Natural killer cell (primary cell): ENCODE measurements at places on chromosomes 7 and 10. TPM values are rescaled to one million over a fixed set of nuclear protein-coding genes. Genes with fewer than 3 reads are reported as not detected.

DNA sequence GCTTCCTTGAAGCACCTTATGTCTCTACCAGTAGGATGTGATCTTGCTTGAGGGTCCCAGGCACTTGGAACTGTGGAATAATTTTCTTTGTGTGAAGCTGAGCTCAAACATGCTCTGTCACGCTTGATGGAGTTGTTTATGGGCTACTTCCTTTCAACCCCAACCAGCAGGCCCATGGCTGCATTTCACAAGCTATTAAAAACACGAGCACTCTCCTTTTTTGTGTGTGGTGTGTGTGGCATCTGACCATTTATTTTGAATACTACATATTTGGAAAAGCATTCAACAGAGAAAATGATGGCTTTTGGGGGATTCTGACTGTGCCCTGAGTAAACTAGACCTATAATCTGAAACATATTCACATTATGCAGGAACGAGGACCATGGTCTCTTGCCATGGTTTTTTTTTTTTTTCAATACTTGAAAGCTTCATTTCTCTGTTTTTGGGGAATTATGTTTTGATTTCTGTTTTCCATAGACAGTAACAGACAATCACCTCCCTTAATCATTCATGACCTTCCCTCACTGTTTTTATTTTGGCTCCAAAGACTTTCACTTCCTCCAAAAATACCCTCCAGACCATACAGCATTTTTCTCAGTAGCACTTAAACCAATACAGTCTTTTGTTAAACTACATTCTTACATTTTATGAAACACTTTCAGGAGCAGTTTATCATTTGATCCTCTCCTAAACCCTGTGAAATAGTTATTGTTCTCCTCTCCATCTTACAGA is 233.6 kb upstream of the BMPER start:
- H3K4me3 ChIP-seq: no peak overlapping the region
- no peaks in the 10 kb centered on the region for H3K4me1 ChIP-seq

Gene TMEM120A
- total RNA-seq: 34.6 TPM

DNA sequence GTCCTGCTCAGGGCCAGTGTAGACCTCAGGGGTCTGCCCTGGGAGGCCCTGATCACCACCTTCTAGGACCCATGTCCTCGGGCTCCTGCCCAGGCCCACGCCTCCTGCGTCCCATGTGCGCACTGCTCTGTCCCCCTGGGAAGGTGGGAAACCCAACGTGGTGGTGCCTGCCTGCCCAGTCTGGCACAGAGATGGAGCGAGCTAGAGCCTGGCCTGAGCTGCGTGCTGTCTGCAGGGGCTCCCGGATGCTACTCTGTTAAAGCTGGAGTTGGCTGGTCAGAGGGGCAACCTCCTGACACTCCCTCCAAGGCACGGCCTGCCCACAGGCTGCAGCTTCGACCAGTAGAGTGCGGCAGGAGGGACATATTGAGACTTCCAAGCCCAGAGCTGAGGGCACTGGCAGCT is 171.7 kb downstream of the DNAJB6 start:
- no peak for DNase-seq
- peaks cover 6% of the 10 kb centered on the region for H3K27me3 ChIP-seq
- no peaks in the 10 kb centered on the region for H3K36me3 ChIP-seq
- peaks cover 2% of the 10 kb centered on the region for H3K4me1 ChIP-seq
- no peak overlapping the region for H3K27ac ChIP-seq
- H3K4me3 ChIP-seq: no peak overlapping the region

GRCh38 chr10:29795850-29796249 is 161.1 kb upstream of the SVIL start:
- no peaks in the 10 kb centered on the region for H3K27me3 ChIP-seq
- no peak overlapping the region for H3K4me3 ChIP-seq
- DNase-seq: no peak

Gene RBP4
- total RNA-seq: not detected

DNA sequence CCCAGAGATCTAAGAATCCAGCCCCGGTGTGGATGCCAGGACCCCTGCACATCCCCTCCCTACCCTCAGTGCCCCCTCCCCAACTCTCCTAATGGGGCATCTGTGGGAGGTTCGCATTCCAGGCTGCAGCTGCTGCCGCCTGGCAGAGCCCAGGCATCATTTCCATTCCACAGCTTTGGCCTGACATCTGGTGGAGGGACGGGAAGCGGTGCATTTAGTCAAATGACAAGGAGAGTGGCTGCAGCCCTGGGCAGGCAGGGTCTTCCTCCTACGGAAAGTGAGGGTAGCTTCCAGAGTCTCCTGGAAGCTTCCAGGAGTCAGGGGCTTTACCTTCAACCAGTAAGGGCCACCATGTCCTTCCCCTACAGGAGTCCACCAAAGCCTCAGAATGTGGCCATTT is 30.8 kb downstream of the PRLHR start:
- H3K4me1 ChIP-seq: no peaks in the 10 kb centered on the region
- H3K36me3 ChIP-seq: no peaks in the 10 kb centered on the region
- H3K27me3 ChIP-seq: no peaks in the 10 kb centered on the region
- H3K27ac ChIP-seq: no peak overlapping the region
- DNase-seq: no peak

DNA sequence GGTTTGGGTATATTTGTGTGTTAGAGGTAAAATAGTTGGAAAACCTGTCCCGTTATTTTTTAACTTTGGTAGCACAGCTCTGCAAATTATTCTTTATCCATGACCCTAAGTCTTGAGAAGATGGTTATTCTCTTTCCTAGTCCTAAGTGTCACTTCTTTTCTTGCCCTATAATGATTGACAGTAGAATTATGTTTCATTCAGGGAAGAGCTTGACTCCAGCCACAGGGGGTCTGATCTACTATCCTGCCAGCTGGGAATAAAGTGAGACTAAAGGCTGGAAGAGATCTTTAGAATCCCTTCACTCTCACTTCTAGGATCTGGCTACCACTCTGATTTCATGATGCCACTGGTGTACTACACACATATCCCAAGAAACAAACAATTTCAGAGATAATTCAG is 90.4 kb downstream of the PHTF2 start:
- H3K27me3 ChIP-seq: no peaks in the 10 kb centered on the region
- no peaks in the 10 kb centered on the region for H3K36me3 ChIP-seq
- no peak for DNase-seq
- no peak overlapping the region for H3K27ac ChIP-seq

- H3K27me3 ChIP-seq: no peaks in the 10 kb centered on the region
- H3K4me1 ChIP-seq: no peaks in the 10 kb centered on the region
- no peaks in the 10 kb centered on the region for H3K36me3 ChIP-seq
- H3K27ac ChIP-seq: no peak overlapping the region
Observed at GRCh38 chr7:138958391-138958956, 22.7 kb downstream of the KIAA1549 start.

Gene DOCK4
- 2.4 TPM for total RNA-seq

Gene NUTM2D
- 5.2 TPM for total RNA-seq

Gene PTCD1
- total RNA-seq: 5.3 TPM

DNA sequence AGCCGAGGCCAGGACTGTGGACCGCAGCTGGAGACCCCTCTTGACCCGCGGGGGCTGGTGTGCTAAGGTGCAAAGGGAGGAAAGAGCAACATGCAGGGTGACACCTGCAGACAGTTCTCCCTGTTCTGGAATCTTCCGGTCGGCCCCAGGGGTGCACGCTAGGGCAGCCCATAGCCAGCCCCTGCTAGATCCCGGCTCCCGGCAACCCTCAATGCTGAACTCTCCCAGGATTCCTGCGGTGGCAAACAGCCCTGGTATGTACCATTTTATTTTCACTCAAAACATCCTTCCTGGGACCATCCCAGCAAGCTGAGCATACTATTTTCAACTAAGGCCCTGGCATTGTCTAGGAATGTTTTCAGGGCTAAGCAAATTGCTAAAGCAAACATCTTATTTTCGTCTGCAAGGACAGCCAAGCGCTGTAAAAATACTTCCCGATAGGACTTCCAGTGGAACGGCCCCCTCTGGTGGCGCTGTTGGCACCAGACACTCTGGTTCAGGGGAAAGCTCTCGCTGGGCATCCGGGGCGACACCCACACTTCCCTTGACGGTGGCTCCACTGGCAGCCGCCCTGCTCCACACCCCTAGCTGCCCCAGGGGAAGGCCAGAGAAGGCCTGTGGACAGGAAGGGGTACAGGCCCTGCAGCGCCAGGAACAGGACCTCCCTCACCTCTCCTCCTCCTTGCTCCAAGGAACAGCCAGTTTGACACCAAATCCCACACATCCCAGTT is 99.4 kb downstream of the CTBP2 start:
- peaks cover 93% of the 10 kb centered on the region for H3K4me1 ChIP-seq
- DNase-seq: peak; percentile 54
- H3K27me3 ChIP-seq: no peaks in the 10 kb centered on the region
- no peak overlapping the region for H3K4me3 ChIP-seq
- no peak overlapping the region for H3K27ac ChIP-seq

DNA sequence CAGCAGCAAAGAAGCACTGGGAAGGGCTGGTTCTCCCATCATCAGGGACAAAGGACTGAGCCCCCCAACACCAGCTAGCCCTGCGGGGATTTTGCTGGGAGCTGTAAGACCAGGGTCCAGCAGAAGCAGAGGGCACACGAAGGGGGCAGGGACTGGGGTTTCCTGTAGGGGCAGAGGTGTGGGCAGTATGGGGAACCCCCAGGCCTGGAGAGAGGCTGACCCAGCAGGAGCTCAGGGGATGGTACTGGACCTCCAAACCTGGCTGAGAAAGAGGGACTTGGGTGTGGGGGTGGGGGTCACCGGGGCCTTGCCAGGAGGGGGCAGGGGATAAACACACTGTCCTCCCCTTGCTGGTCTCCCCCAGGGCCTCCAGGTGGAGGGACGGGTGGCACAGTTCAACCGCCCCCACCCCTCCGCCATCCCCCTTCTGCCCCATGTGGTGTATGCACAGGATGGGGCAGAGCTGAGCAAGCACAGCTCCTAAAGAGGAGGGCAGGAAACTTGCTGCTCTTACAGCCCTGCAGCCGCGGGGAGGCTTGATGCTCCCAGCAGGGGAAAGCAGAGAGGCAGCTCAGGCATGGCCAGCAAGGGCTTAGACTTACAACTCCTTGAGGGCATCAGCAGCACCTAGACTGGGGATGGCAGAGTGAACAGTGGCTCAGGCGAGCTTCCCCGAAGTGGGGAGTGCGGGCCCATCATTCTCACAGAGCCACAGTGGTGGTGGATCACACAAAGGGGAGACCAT is 12.4 kb upstream of the RET start:
- H3K27me3 ChIP-seq: no peaks in the 10 kb centered on the region
- no peaks in the 10 kb centered on the region for H3K36me3 ChIP-seq
- no peak overlapping the region for H3K27ac ChIP-seq
- DNase-seq: no peak
- H3K4me3 ChIP-seq: no peak overlapping the region

DNA sequence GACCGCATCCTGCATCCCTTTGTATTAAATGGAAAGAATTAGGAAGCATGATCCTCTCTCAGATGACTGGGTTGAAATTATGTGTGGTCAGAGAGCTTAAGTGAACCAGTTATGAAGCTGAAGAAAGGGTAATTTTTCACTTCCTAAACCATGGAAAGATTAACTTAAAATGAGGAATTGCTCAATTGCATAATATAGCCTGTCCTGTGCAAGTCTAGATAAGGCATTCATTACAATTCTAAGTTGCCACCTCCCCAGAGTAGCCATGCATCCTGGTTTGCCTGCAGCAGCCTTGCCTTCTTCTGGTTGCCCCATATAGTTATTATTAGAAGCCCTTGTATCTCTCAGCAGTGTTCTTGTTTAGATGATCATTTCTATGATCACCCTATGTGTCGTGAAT is 45.3 kb downstream of the STARD3NL start:
- H3K4me3 ChIP-seq: no peak overlapping the region
- H3K36me3 ChIP-seq: peaks cover 19% of the 10 kb centered on the region
- DNase-seq: no peak
- peaks cover 61% of the 10 kb centered on the region for H3K4me1 ChIP-seq
- no peaks in the 10 kb centered on the region for H3K27me3 ChIP-seq
- H3K27ac ChIP-seq: peak overlapping the region; percentile 76

Gene GJD4
- total RNA-seq: not detected

GRCh38 chr10:59852670-59853069 is 53.7 kb downstream of the CCDC6 start:
- no peaks in the 10 kb centered on the region for H3K4me1 ChIP-seq
- no peak overlapping the region for H3K4me3 ChIP-seq
- no peaks in the 10 kb centered on the region for H3K27me3 ChIP-seq
- H3K27ac ChIP-seq: no peak overlapping the region

GRCh38 chr10:71260622-71261325 is 48.4 kb downstream of the UNC5B start:
- no peaks in the 10 kb centered on the region for H3K4me1 ChIP-seq
- no peak for DNase-seq
- H3K4me3 ChIP-seq: no peak overlapping the region
- H3K27me3 ChIP-seq: no peaks in the 10 kb centered on the region

Gene CHN2
- total RNA-seq: 30.2 TPM

GRCh38 chr10:88165849-88166271 is 302.4 kb downstream of the PTEN start:
- H3K27me3 ChIP-seq: no peaks in the 10 kb centered on the region
- peaks cover 4% of the 10 kb centered on the region for H3K4me1 ChIP-seq
- no peak for DNase-seq
- no peaks in the 10 kb centered on the region for H3K36me3 ChIP-seq
- H3K4me3 ChIP-seq: no peak overlapping the region

Gene C10orf67
- total RNA-seq: not detected

Gene CNTNAP2
- 0.18 TPM for total RNA-seq

- H3K4me3 ChIP-seq: no peak overlapping the region
- no peak for DNase-seq
- no peak overlapping the region for H3K27ac ChIP-seq
- no peaks in the 10 kb centered on the region for H3K36me3 ChIP-seq
- peaks cover 21% of the 10 kb centered on the region for H3K27me3 ChIP-seq
Observed at GRCh38 chr7:138979988-138980562, 1.1 kb downstream of the KIAA1549 start.

DNA sequence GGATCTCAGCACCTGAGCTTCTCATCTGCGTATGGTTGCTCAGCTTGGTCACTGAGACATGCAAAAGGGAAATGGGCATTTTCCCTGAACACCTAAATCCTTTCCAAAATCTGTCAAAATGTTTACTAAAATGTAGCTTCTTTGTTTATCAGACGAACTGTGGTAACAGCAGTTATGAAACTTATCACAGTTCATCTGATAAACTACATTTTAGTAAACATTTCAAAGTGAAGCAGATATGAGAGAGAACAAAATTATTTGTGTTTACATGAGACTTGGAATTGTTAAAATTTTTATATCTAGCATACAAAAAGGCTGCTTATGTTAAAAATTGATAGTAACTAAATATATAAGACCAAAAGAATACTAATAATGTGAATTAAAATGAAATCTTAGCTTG is 573.4 kb upstream of the C7orf33 start:
- H3K4me3 ChIP-seq: no peak overlapping the region
- H3K27ac ChIP-seq: no peak overlapping the region
- no peaks in the 10 kb centered on the region for H3K36me3 ChIP-seq
- no peaks in the 10 kb centered on the region for H3K4me1 ChIP-seq
- no peak for DNase-seq

GRCh38 chr7:44141221-44141850 is at the start of gene MYL7:
Gene MYL7 (minus strand): TSS chr7:44141332. CDS start chr7:44141305, 27 bp downstream.
- DNase-seq: no peak
- no peak within 1 kb of the TSS for H3K4me3 ChIP-seq
- peaks cover 10% of the 10 kb centered on the region for H3K27me3 ChIP-seq
- H3K27ac ChIP-seq: no peak within 1 kb of the TSS
- H3K4me1 ChIP-seq: peaks cover 13% of the 10 kb centered on the region

GRCh38 chr7:96823274-96823673 is 113.6 kb upstream of the SEM1 start:
- H3K36me3 ChIP-seq: no peaks in the 10 kb centered on the region
- H3K4me3 ChIP-seq: no peak overlapping the region
- no peak overlapping the region for H3K27ac ChIP-seq
- H3K27me3 ChIP-seq: peaks cover 2% of the 10 kb centered on the region
- H3K4me1 ChIP-seq: peaks cover 4% of the 10 kb centered on the region

Gene PRLHR
- total RNA-seq: not detected

GRCh38 chr7:12800486-12800885 is 113.1 kb downstream of the ARL4A start:
- H3K36me3 ChIP-seq: no peaks in the 10 kb centered on the region
